Epithelial cell of proximal tubule (primary cell): ENCODE measurements at places on chromosomes 4 and X. TPM values are rescaled to one million over a fixed set of nuclear protein-coding genes. Genes with fewer than 3 reads are reported as not detected.

GRCh38 chr4:54226404-54227255 is 2.5 kb upstream of the PDGFRA start:
- DNase-seq: no peak

DNA sequence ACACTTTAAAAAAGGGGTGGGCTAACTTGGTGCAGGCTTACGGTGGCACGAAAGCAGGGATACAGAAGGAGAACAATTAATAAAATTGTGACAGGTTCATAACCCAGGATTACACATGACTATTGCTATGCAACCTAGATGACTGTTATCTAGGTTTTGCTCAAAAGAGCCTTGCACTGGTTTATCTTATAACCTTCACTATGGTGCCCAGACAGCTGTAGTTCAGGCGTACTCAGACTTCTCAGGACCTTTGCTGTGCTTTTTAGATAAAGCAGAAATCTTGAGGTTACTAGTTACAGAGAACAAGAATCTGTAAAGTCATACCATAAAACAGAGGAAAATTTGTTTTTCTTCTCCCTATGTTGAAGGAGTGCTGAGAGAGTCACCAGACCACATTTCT is 44.4 kb downstream of the UGT2A3 start:
- DNase-seq: no peak

GRCh38 chr4:8665406-8666360 is 73.1 kb downstream of the CPZ start:
- peak; percentile 0 for DNase-seq

DNA sequence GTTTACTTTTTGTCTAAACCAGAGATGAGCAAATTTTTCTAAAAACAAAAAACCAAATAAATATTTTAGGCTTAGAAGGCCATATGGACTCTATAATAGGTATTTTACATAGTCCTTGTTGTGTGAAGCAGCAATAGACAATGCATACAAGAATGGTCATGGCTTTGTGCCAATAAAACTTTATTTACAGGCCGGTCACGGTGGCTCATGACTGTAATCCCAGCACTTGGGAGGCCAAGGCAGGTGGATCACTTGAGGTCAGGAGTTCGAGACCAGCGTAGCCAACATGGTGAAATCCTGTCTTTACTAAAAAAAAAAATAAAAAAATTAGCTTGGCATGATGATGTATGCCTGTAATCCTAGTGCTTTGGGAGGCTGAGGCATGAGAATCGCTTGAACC is 227.6 kb downstream of the CBR4 start:
- no peak for DNase-seq

DNA sequence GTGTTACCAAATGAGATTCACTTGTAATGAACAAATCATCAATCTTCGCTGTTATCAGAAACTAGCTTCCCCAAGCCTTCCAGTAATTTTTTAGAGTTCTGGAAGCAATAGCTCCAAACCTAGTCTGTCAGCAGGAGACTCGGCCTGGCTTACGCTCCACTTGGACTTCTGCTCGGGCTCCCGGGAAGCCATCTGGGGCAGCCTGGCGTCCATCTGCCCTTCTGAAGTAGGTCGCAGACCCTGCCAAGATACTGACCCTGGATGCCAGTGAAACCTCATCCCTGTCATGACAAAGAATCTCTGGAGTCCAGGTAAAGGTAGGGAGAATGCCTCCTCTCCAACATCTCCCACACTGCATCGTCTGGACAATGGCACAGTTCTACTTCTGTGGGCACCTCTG is 493.8 kb upstream of the ZFP42 start:
- DNase-seq: no peak

ADH1B gene
- total RNA-seq: not detected in 2 replicates

GRCh38 chr4:151569650-151570049 is 160.7 kb downstream of the FHIP1A start:
- DNase-seq: no peak

GRCh38 chrX:16250296-16250695 is 83.0 kb downstream of the MAGEB17 start:
- DNase-seq: no peak

DNA sequence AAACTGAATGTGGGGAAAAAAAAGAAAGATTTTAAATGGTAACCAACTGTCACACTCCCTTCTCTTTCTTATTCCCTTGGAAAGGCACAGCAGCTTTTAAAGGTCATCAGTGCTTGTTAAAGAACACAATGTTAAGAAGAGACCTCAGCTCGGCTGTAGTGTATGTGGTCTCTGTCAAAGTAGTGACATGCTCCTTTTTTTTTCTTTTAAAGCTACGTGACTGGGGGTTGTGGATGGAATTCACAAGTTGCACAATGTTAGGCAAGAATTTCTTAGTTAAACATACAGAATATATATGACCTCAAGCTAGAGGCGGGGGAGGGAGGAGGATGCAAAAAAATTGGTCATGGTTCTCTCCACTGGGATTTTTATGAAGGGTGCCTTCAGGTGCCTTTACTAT is 45.6 kb downstream of the OCRL start:
- no peak for DNase-seq

- no peak for DNase-seq
These were observed 238.0 kb downstream of the NR3C2 start for GRCh38 chr4:148204171-148204570.

CXorf65 gene
- total RNA-seq: not detected in 2 replicates

- DNase-seq: no peak
These were observed 1015.6 kb downstream of the PCDH19 start for GRCh38 chrX:99394456-99394855.

GRCh38 chr4:26807330-26807729 is 53.3 kb upstream of the STIM2 start:
- no peak for DNase-seq
